WTC11 (cell line): ENCODE measurements at places on chromosomes 6 and 20. TPM values are rescaled to one million over a fixed set of nuclear protein-coding genes. Genes with fewer than 3 reads are reported as not detected.
A peak's percentile ranks its signal among the peaks of the same experiment; 100 is the strongest.

DNA sequence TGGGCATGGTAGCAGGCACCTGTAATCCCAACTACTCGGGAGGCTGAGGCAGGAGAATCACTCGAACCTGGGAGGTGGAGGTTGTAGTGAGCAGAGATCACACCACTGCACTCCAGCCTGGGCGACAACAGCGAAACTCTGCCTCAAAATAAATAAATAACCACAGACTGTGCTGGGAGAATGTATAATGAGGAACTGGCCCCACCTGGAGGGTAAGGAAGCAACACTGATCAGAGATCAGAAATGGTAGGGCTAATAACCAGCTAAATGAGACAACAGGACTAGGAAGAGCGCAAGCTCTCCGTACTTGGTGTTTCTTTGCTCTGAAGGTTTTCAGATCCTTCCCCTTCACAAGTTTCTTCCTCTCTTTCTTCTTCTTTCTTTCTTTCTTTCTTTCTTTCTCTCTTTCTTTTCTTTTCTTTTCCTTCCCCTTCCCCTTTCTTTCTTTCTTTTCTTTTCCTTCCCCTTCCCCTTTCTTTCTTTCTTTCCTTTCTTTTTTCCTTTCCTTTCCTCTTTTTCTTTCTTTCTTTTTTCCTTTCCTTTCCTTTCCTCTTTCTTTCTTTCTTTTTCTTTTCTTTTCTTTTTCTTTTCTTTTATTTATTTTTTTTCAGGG lies 14.6 kb downstream of the CCM2L start:
- peaks cover 30% of the 10 kb centered on the region for H3K4me1 ChIP-seq
- DNase-seq: no peak
- H3K27me3 ChIP-seq: no peaks in the 10 kb centered on the region; the same call in 1 of the 2 replicates
- no peak overlapping the region for H3K4me3 ChIP-seq
- H3K27ac ChIP-seq: no peak overlapping the region

DNA sequence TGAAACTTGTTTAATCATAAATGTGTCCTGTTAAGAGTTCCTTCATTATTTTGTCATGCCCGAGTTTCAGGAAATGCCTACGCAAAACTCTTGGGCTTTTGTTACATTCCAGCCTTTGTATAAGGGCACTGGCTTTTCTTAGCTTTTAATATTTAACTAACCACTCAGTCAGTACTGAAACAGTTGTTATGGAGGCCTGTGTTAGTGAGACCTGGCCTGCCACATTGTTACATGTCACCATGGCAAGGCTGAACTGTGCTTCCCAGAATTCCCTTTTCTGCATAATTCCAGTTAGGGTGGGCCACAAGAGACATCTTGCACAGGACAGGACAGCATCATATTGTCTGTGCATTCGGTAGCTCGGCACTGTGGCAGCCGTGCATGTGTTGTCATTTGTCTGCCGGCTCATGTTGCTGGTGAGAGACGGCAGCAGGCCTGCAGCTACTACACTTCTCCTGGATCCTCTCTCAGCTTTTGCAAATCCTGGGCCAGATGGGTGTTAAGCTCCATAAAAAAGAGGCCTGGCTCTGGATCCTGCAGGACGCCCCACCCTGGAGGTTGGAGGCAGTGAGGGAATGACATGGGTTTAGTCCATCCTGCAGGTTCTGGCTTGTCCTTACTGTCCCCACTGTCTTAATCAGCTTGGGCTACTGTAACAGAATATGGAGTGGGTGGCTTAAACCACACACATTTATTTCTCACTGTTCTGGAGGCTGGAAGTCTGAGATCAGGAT lies 128.8 kb upstream of the DTNBP1 start:
- peaks cover 6% of the 10 kb centered on the region; the same call in 1 of the 2 replicates for H3K4me1 ChIP-seq
- no peak overlapping the region for H3K4me3 ChIP-seq
- no peak for DNase-seq
- no peaks in the 10 kb centered on the region; the same call in 1 of the 2 replicates for H3K36me3 ChIP-seq
- H3K27me3 ChIP-seq: no peaks in the 10 kb centered on the region; the same call in none of the 2 replicates
- no peak overlapping the region for H3K27ac ChIP-seq

DNA sequence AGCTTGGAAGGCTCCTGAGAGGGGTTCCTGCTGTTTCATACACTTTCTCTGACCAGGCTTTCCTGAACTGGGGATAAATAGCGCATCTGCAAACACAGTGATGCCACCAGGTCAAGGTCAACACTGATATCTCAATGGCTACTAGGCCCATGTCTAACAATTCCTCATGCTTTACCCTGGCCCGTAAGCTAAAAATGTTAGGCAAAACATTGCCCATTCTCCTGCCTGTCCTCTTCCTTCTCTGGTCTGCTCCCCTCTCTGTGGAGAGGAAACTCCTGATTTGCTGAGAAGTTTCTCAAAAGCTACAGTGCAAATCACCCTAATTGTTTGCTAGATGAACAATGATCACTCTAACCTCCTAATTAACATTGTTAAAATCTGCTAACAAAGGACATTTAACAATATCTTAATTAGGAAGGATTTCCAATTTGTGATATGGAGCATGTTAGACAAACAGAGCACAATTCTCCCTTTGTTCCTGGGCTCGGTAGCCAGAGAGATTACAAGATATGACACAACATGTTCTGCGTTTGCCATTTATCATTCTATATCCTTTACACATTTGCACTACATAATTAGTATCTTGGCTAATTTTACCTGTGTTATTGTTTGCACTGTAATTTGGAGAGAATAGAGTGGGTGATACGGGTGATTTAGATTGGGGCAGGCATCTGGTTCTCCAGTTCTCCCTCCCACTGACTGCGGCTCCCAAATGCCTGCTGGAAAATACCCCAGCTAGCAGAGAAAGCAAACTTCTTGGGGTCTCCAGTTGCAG lies 266.8 kb downstream of the CD83 start:
- no peak for DNase-seq
- peaks cover 82% of the 10 kb centered on the region for H3K4me1 ChIP-seq
- H3K36me3 ChIP-seq: peaks cover 7% of the 10 kb centered on the region; the same call in 1 of the 2 replicates
- peak overlapping the region; percentile 96 for H3K27ac ChIP-seq

DNA sequence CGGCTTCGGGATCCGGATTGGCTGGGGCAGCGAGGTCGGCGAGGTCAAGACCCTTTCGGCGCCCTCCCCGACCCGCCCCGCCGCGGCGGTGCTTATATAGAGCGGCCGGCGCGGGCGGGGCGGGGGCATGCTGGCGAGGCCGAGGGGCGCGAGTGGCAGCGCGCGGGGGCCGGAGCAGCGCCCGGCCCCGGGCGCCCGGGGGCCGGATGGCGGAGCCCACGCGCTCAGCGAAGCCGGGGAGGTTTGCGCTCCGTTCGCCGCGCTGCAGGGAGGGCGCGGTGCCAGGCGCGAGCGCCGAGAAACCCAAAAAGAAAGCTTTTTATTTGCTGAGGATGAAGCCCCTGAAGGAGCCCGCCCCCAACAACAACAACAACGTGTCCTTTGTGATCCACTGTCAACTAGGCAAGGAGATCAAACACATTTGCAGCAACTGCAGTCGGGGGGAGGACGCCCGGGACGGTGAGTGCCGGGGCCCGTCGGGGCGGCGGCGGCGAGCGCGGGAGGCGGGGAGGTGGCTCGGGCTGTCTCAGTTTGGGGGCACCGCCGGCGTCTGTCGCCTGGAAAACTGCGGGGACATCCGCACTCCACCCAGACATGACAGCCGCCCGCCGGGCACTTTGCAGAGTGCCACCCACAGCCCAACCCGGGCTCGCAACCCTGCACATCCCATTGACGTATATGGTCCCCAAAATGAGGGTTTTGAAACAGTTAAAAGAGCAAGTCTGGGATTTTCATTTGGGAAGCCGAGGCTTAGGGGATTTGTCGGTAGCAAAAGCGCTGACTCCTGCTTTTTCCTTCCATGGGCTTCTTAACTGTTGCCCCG lies 297.3 kb downstream of the PHACTR1 start:
- H3K36me3 ChIP-seq: no peaks in the 10 kb centered on the region
- peaks cover 54% of the 10 kb centered on the region for H3K27me3 ChIP-seq
- H3K27ac ChIP-seq: no peak overlapping the region
- peak; percentile 45 for DNase-seq
- peak overlapping the region; percentile 84 for H3K4me3 ChIP-seq
- peaks cover 40% of the 10 kb centered on the region for H3K4me1 ChIP-seq

- H3K27ac ChIP-seq: no peak overlapping the region
- no peaks in the 10 kb centered on the region for H3K27me3 ChIP-seq
- H3K4me3 ChIP-seq: no peak overlapping the region
Measured at GRCh38 chr6:167020206-167020605, 21.0 kb downstream of the CEP43 start.

GRCh38 chr6:72825315-72825911 lies 203.5 kb downstream of the KCNQ5 start:
- H3K4me3 ChIP-seq: no peak overlapping the region
- H3K4me1 ChIP-seq: peaks cover 6% of the 10 kb centered on the region
- H3K27ac ChIP-seq: no peak overlapping the region
- no peaks in the 10 kb centered on the region for H3K27me3 ChIP-seq
- no peak for DNase-seq

DNA sequence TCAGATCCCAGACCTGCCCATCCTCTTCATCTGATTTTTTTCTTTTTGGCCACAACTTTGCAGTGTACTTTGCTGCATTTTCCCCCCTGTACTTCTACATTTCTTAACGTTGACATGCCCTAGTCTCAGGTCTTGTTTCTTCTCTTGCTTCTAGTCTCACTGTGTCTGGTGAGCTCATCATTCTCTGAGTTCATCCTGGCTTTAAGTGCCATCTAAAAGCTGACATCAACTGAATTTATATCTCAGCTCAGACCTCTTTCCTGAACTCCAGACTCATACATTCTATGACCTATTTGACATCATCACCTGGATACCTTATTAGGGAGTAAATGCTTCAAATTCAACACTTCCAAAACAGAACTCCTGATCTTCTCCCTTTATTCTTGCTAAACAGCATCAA lies 48.9 kb downstream of the TINAG start:
- H3K4me1 ChIP-seq: no peaks in the 10 kb centered on the region
- no peaks in the 10 kb centered on the region for H3K36me3 ChIP-seq
- no peak overlapping the region for H3K4me3 ChIP-seq
- H3K27ac ChIP-seq: no peak overlapping the region; the same call in 1 of the 2 replicates
- no peak for DNase-seq

GPX5 gene
- not detected in 3 replicates for total RNA-seq
